LHCN-M2 (cell line): ENCODE measurements at places on chromosomes 4 and X.

DNA sequence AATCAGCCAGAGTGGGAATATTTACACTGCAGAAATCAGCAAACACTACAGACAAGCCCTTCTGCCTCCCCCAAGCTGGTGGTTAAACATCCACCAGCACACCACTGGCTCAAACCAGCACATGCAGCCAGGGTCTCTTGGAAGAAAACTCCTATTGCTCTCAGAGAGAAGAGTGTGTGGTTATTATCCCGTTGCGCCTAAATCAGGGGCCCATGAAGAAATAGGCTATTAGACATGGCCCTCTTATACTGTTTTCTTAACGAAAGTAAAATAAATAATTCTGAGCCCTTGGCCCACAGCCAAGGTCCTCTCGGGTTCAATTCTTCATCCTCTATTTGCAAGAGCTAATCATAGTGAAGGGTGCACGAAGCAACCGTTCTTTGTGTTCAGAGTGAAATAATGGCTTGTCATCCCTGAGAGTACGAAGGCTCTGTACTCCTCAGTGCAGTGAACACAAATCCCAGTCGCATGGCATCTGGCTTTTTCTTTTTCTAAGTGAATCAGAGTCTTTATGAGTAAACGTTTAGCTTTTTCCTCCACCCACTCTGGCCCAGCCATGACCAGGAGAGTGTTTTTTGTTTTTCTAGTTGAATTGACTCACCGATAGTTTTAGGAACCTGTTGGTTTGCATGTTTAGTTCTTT, 33.4 kb upstream of the RBM47 start:
- DNase-seq: peak; percentile 49

DNA sequence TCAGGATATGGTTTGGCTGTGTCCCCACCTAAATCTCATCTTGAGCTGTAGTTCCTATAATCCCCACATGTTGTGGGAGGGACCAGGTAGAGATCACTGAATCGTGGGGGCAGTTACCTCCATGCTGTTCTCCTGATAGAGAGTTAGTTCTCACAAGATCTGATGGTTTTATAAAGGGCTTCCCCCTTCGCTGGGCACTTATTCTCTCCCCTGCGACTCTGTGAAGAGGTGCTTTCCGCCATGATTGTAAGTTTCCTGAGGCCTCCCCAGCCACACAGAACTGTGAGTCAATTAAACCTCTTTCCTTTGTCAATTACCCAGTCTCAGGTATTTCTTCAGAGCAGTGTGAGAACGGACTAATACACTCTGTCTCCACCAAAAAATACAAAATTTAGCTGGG, 291.9 kb downstream of the BCOR start:
- no peak for DNase-seq

- no peak for DNase-seq
Measured at GRCh38 chr4:139958739-139959098, 195.3 kb downstream of the MAML3 start.

- no peak for DNase-seq
Measured at GRCh38 chrX:114500622-114501021, 83.3 kb upstream of the HTR2C start.

- peak; percentile 22 for DNase-seq
Measured at GRCh38 chrX:104112326-104112951, at the start of gene ZCCHC18. TSS of gene ZCCHC18 (plus strand) at chrX:104112523. CDS start at chrX:104114112, 1,589 bp downstream.

- DNase-seq: no peak
Measured at GRCh38 chr4:87934157-87934704, 41.3 kb upstream of the SPP1 start.

DNA sequence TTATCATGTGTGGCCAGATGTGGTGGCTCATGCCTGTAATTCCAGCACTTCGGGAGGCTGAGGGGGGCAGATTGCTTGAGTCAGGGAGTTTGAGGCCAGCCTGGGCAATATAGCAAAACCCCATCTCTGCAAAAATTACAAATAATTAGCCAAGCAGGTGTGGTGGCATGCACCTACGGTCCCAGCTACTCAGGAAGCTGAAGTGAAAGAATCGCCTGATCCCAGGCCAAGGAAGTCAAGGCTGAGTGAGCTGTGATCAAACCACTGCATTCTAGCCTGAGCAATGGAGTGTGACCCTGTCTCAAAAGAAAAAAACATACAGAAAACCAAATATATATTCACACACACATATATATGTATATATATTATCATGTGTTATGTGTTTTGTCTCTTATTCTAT, 15.0 kb downstream of the APELA start:
- no peak for DNase-seq

- peak; percentile 73 for DNase-seq
Measured at GRCh38 chr4:150007512-150007911, 70.7 kb upstream of the DCLK2 start.

DNA sequence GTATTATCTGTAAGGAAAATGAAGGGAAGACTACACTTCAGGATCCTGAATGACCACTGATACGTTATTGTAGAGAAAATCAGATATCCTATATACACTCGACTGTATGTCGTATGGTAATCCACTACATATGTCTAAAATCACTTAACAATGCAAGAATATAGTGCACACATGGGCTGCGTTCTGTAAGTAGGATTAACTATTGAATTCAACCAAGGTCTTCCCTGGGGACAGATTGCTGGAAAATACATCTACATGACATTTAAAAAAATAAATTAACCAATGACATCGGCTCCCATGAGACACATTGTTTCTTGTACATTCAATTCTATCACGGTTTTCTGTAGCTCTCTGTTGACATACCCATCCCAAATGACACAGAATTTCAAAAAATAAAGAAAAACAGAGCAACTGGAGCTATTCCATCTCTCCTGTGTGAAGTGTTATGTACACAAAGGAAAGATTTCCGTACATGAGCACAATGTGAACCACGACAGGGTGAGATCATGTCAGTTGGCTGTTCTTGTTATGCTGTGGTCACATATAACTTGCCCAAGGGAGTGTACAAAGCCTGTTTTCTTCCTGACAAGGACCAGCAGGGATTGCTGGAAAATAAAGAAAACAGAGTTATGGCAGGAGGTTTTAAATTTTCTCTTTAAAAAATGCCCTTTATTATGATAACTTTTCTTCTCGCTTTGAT, 6.1 kb downstream of the ENOX2 start:
- peak; percentile 55 for DNase-seq

DNA sequence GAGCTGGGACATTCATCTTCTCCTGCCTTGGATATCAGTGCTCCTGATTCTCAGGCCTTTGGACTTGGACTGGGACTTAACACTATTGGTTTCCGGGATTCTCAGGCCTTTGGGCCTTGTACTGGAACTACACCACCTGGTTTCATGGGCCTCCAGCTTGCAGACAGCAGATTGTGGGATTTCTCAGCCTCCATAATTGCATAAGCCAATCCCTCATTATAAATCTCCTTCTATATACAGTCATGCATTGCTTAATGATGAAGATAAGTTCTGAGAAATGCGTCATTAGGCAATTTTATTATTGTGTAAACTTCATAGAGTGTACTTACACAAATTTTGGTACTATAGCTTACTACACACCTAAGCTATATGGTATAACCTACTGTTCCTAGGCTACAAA, 8.9 kb upstream of the CCNG2 start:
- no peak for DNase-seq
